G401 (cell line): ENCODE measurements at places on chromosomes 16 and 17. TPM values are rescaled to one million over a fixed set of nuclear protein-coding genes. Genes with fewer than 3 reads are reported as not detected.

Gene CCDC200
- not detected in 2 replicates for total RNA-seq

DNA sequence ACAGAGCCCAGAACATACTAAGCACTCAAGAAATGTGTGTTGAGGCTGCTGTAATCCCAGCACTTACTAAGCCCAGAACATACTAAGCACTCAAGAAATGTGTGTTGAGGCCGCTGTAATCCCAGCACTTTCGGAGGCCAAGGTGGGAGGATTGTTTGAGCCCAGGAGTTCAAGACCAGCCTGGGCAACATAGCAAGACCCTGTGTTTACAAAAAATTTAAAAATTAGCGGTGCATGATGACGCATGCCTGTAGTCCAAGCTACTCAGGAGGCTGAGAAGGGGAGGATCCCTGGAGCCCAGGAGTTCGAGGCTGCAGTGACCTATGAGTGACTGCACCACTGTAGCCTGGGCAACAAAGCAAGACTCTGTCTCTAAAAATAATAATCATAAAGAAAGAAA lies 6.7 kb upstream of the ZDHHC1 start:
- no peak for DNase-seq

GRCh38 chr17:81086789-81087551 lies 52.0 kb downstream of the BAIAP2 start:
- no peak for DNase-seq

DNA sequence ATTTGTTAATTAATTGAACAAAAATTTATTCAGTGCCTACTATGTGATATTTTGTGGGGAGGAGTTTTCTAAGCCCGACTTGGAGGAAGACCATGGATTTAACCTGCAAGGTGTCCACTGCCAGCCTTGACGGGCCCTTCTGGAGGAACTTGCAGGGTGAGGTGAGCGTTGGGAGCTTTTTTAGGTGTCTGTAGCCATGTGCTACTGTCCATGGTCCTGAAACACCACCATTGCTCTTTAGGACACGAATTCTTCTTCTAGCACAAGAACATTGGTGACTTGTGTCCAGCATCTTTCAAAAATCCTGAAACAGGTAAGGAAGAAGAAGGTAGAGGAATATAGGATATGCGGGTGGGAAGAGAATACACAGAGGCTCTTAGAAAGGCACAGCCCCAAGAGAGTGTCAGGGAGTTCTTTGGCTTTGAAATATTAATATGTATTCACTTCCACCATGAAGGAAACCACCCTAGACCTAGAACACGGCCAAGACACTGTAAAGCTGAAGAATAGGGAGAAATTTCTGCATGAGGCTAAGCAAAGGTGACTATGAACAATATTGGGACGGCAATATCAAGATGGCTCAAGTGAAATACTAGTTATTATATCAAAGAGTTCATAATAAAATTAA lies 27.9 kb upstream of the OR4D1 start:
- no peak for DNase-seq
